Cardiac muscle cell (in vitro differentiated cells and primary cell): ENCODE measurements at places on chromosomes 13 and 19. TPM values are rescaled to one million over a fixed set of nuclear protein-coding genes. Genes with fewer than 3 reads are reported as not detected.

The ECSIT gene
- polyA plus RNA-seq = 56.6 and 64.0 TPM in 2 replicates

The PSG11 gene
- polyA plus RNA-seq = not detected in 2 replicates

The ZNF578 gene
- 2.6 and 3.1 TPM in 2 replicates for polyA plus RNA-seq

The FAM83E gene
- polyA plus RNA-seq = not detected in 2 replicates

- no peak for DNase-seq
Observed at GRCh38 chr13:50452756-50453155, 390.7 kb downstream of the DLEU7 start.

- no peak for DNase-seq
Observed at GRCh38 chr19:16216744-16217670, 19.3 kb downstream of the AP1M1 start.

- DNase-seq = no peak
Observed at GRCh38 chr19:41420101-41420880, 6.9 kb downstream of the B3GNT8 start.

DNA sequence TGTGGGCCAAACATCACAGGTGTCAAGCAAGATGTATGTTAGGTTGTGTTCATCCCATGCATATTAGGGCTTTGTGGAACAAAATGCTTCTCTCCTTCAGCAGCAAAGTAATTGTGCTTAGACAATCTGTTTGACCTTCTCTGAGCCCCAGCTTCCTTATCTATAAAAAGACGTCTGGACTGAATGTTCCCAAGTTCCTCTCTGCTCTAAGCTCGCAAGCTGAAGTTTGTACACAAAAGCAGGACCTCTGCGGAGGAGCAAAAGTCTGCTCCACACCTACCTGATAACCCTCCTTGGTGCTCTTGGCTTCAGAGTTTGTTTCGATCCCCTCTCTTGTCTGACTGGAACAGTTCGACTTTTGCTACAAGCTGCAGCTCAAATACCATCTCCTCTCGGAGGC is 95.7 kb upstream of the UBL3 start:
- no peak for DNase-seq

DNA sequence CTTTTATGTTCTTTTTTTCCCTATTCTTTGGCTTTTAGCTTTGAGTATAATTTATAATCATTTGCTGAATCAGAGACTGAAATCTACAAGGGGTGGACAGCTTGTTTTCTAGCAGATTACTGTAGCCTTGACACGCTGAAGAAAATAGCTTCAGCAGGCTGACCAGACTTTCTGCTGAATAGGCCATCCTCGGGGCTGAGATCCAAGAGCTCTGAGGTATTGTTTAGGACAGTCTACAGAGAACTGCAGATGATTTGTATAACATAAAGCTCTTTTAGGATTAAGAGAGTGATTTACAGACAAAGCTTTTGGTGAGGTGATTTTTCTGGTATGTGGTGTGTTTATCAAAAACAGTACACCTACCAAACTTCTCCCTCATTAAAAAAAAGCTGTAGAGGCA is 16.8 kb downstream of the POLR1D start:
- DNase-seq = no peak

DNA sequence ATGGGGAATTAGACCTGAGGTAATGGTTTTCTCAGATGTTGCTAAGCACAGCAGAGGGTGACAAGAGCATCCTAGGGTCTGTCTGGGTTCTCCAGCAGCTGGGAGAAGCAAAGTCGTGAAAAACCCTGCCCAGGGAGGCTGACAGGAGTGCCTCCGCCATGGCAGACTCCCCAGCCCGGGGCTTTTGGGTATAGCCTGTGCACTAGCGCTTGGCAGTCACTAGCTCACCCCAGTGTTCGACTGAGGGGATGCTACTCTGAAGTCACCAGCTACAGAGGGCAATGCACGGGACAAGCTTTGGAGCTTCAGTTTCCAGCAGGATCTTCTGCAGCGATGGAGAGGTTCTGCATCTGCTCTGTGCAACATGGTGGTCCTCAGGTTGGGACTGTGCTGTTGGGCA is 87.5 kb downstream of the ING1 start:
- DNase-seq = no peak

- DNase-seq = no peak
Observed at GRCh38 chr13:102028206-102028605, 373.6 kb downstream of the FGF14 start.

DNA sequence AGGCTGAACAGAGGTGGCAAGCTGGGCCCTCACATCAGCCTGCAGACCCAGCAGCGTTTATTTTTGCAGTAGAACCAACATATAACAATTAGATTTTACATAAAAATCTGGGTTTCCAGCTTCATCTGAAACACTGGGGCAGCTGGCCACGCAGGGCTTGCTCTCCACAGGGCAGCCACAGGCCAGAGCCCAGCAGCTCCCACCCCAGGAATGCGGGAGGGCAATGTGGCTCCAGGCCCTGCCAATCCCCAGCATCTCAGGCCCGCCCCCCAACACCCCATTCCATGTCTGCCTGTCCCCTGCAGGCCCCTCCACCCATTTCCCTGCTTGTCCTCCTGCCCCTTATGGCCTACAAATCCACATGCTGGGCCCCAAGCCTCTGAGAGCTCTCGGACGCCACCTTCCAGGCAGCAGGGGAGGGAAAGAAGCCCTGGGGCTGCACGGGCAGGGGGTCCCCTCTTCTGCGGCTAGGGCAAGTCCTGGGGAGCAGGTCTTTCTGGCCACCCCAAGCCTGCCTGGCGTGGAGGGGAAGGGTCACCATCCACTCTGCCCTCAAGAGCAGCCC is 15.0 kb upstream of the VSTM2B start:
- no peak for DNase-seq

DNA sequence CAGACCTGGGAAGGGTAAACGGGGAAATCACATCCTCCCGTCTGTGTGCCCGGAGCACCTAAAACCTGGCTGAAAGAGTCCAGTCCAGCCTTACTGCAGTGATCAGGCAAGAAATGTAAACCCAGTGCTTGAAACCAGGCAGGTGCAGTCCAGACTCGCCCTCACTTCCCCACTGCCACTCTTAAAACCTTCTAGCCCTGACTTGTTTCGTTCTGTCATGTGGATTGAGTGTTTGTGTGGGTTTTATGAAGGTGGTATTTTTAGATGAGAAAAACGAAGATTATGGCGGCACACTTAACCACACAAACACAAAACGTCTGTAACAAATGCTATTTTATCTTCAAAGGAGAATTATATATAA is 839 bp upstream of the CKAP2 start:
- DNase-seq = peak; percentile 10
